ENCODE measurements at places on chromosomes 13 and 19.

- no peak for DNase-seq
These were observed 6.0 kb downstream of the TMED1 start for GRCh38 chr19:10829967-10830366.

DNA sequence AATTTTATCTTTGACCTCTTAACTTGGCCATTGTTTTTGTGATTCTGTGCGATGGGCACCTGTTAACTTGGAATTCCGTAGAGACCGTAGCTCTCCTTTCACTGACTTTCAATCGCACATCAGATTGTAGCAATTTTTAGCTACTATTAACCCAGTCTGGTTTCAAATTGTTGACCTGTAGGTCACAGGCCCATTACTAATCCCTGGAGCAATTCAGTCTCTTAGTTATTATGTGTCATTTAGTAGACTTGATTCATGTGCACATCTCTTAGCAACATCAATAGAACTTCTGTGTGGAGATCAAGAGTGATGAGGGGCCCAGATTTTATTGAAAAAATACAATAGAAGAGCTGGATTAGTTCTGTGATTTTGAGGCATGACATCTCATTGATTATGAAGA is 549.6 kb upstream of the SLC10A2 start:
- no peak for DNase-seq

- DNase-seq = no peak
These were observed 38.0 kb downstream of the ADGRE1 start for GRCh38 chr19:6925386-6925785.

DNA sequence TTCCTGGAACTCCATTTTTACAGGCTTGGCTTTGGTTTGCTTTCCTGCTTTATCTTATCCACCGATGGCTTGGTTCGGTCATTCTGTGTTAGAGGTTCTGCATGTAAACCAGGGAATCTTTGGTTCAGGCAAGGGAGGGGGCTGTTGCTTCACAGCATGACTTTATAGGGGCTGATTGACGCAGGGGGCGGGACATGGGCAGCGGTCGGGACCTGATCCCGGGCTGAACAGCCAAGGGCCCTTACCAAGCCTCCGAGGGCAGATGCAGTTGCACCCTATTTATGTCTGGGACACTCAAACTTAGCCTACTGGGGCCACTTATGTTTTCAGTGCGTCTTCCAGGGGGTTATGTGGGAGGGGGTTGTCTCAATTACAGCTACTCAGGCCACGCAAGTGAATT is 312.4 kb downstream of the ZNF536 start:
- no peak for DNase-seq

DNA sequence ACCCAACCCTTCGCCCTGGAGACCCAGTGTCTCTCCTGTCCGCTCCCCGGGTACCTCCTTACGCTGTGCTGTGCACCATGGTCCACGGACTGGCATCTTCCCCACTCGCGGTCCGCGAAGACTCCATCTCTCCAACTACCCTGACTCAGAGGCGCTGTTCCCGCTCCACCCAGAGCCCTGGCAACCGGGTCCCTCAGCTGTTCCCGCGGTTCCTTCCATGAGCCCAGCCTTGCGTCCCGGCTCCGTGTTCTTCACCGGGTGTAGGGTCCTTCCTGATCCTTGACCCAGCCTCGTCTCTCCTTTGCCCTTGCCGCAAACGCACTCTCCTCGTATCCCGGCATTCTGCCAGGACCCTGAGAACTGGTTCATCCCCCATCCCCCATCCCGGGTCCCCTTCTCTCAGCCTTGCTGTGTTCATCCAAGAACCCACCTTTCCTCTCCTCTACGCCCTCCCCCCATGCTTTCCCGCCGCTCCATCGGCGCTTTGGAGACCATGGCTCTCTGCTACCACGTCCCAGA is 664 bp downstream of the ICAM5 start:
- no peak for DNase-seq

DNA sequence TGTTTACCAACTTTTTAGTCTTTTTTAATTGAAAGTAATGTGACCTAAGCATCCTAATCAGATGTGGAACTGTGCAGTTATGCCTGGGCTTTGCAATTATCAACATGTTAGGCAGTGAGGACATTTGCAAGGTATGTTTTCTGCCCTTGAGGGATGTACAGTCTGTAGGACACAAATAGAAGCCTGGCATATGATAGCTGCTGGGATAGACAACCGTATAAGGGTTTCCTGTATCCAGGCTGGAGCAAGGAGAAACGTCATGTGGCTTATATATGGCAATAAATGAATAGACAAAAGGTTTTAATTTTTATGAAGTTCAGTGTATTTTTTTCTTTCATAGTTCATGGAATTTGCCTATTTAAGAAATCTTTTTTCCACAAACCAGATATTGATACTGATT is 2.0 kb upstream of the VPS36 start:
- DNase-seq = no peak

DNA sequence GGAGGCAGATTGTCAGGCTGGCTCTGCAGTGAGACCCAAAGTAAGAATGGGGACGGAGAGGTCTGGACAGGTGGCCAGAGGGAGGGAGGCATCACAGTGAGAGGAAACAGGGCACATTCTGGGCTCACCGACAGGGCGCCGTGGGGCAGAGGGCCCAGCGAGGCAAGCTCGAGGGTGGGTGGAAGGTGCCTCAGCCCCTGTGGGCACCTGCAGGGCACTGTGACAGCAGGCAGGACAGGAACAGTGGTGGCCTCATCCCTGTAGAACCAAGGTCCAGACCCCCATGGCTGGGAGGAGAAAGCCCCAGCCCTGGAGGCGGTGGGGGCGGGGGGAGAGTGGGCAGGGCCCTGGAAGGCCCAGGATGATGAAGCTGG is 27.7 kb downstream of the PIP5K1C start:
- DNase-seq = no peak

- DNase-seq = no peak
These were observed 113.7 kb downstream of the RFC3 start for GRCh38 chr13:33931397-33932311.

DNA sequence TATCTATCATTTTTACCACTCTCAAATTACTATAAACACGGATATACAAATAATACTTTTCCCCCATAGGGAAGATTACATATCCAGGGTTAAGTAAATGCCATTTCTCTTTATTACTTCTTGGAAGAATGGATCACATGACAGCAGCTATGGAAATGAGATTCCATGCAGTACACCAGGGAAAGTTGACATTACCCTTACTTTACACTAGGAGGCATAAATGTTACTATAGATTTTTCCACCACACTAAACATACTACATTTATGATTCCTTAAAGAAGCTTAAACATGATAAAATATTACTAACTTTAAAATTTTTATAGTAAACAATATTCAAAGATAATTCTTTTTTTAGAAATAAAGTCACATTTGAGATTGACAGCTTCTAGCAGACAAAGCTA is 611.4 kb downstream of the PCDH9 start:
- no peak for DNase-seq

DNA sequence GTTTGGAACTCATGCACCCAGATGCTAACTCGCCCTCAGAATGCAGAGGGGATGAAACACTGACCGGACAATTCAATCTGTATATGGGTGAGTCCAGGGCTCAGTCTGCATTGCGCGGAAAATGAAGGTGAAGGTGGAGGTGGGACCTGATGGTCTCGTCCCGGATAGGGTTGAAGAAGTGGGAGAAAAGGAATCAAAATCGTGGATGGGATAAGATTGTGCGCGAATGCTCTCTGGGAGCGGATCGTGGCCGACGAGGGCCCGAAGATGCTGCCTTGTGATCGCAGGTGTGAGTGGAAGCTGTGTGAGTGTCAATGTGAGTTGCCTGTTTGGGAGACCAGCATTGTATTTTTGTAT is 594 bp upstream of the ZNF850 start:
- DNase-seq = no peak

- DNase-seq = no peak
These were observed 216.2 kb downstream of the MAB21L1 start for GRCh38 chr13:35260316-35260715.

- peak; percentile 40 for DNase-seq
These were observed 475.8 kb downstream of the FOXO1 start for GRCh38 chr13:40190641-40191100.

- DNase-seq = no peak
These were observed 4.3 kb upstream of the KCTD4 start for GRCh38 chr13:45205124-45205523.

- no peak for DNase-seq
These were observed 4.2 kb upstream of the PDX1 start for GRCh38 chr13:27915301-27916207.

DNA sequence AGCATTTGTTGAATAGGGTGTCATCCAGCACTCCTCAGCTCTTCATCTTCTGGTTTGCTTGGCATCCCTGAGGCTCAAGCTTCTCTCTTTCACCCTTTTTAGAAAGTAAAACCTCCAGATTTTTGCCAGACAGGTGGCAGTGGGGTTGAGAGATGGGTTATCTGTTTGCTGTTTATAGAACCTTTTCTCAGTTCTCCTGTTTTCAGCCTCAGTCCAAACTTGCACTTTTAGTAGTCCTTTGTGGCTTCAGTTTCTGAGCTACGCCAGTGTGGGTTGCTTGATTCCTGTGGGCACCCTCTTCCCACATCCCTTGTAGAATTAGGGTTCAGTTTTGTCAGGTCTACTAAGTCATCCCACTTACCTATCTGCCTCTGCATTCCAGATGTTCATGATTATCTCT is 147.9 kb downstream of the PAN3 start:
- no peak for DNase-seq

DNA sequence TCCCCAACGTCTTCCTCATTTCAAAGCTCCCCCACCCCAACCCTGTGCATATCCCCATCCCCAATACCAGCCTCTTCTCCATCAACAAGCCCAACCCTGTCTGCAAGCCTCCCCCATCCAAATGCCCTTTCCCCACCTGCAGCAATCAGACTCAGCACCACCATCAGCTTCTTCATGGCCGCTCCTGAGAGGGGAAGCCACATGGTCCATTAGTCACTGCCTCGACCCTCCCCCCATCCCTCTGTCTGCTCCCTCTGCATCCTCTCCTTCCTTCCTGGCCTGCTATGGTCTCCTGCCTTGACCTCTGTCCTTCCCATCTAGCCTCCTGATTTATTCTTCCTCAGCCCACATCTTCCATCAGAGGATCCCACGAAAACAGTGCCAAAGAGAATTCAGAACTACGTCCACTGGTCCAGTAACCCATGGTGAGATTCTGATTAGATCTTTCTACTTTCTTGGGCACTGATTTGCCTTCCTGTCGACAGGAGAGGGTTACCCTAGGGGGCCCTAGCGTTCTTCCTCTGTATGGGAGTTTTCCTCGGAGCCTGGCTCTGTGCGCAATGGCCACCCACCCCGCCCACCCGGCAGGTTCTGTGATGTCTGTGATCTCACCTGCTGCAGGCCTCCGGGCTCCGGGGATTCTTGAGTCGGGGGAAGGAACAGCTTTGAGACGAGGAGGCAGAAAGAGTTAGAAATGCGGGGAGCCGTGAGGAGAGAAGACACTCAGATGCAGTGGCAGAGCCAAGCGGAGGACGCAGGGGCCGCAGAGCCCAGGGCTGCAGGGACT is 1.3 kb downstream of the KLK6 start:
- DNase-seq = no peak

DNA sequence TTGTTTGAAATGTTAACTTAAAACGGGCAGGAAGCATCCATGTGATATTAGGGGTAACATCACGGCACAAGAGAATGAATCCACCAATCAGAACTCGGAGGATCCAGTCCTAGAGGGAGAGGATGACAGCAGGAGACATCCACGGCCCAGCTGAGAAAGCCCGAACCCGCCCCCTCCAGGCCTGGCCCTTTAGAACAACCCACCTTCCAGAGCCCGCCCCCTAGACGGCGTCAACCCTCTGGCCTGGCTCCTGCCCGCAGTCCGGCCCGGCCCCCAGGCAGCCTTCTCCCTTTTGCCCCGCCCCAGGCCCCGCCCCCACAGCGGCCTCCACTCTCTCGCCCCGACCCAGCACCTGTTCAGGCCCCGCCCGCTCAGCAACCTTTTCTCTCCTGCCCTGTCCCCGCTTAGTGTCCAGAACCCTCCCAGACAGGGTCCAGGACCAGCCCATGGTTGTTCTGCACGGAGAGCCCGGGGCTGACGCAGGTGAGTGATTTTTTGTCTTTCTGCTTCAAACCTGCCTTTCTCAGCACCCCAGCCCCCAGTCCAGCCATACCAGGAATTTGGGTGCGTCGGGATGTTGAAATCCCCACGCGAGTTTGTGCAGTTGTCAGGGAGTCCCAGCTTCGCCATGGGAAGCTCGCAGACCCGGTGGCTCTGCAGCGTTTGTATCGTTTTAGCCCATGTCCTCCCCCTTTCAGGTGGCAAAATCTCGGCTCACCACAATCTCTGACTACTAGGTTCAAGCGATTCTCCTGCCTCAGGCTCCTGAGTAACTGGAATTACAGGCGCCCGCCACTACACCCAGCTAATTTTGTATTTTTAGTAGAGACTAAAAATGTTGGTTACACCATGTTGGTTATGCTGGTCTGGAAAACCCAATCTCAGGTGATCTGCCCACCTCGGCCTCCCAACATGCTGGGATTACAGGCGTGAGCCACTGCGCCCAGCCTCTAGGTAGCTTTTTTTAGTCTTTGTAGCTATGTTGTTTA is 16.1 kb downstream of the ZNF816 start:
- peak; percentile 58 for DNase-seq

GRCh38 chr19:43847246-43847645 is 20.1 kb downstream of the ZNF283 start:
- DNase-seq = no peak

- no peak for DNase-seq
These were observed 10.3 kb downstream of the IER2 start for GRCh38 chr19:13160557-13160956.

DNA sequence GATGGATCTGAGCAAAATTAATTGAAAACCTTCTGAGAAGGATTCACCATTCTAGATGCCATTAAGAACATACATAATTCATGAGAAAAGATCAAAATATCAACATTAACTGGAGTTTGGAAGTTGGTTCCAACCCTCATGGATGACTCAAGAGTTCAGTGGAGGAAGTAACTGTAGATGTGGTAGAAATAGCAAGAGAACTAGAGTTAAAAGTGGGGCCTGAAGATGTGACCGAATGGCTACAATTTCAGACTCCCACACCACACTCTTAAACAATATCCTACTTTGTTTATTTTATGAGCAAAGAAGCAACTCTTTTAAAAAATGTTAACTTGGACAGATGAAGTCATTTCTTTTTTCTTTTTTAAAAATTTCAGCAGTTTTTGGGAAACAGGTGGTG is 354.3 kb downstream of the KLF12 start:
- no peak for DNase-seq

DNA sequence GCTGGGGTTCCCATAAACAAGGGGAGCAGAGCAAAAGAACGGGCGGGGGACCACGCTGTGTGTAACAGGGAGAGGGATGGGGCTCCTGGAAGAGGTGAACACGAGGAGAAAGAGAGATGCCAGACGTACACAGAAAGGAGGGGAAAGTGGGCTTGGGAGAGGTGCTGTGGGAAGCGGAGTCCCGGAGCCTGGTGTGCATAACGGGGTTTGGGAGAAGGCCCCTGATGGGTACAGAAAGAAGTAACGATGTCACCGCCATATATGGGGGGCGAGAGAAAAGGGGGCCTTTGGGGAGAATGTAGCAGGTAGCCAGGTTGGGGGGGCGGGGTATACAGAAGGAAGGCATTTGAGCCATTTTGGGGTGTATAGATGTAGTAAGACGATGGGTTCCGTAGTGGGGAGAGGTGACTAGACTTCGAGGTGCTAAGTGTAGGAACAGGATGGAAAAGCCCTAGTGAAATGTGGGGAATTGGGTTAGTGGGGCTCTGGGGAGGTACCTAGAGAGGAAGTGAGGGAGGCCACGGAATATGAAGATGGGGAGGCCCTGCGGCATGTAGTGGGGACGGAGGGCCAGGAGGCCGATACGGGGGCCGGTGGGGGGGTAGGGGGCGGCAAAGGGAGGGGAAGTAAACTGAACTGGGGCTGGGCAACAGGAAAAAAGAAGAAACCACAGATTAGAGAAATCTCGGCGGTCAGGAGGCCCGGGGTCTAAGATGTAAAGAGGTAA is 787 bp downstream of the ZNF580 start:
- no peak for DNase-seq
